Aorta (tissue), 5 donors: ENCODE measurements at places on chromosomes 16 and 17.

DNA sequence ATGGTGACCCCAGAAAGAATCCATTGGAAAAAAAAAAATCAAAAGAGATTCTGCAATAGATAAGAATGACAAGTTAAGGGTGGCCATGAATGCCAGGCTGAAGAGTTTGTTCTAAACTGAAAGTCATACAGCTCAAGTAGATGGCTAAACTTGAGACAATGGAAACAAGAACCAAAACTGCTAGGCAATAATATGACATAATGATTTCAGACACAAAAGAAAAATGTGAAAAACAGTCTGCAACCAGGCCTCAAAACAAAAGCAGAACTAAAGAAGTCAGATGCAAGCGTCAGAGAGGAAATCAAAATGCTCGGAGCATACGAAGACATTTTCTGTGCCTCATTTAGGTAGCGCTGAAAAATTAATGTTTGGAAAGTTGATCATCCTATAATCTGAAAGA lies 54.4 kb upstream of the YPEL2 start:
- no peaks in the 10 kb centered on the region for H3K4me1 ChIP-seq
- H3K27me3 ChIP-seq, result no peaks in the 10 kb centered on the region

- H3K4me1 ChIP-seq, result no peaks in the 10 kb centered on the region
- H3K36me3 ChIP-seq, result no peaks in the 10 kb centered on the region
- no peaks in the 10 kb centered on the region for H3K27me3 ChIP-seq
Observed at GRCh38 chr17:13743906-13744305, 142.2 kb upstream of the HS3ST3A1 start.

DNA sequence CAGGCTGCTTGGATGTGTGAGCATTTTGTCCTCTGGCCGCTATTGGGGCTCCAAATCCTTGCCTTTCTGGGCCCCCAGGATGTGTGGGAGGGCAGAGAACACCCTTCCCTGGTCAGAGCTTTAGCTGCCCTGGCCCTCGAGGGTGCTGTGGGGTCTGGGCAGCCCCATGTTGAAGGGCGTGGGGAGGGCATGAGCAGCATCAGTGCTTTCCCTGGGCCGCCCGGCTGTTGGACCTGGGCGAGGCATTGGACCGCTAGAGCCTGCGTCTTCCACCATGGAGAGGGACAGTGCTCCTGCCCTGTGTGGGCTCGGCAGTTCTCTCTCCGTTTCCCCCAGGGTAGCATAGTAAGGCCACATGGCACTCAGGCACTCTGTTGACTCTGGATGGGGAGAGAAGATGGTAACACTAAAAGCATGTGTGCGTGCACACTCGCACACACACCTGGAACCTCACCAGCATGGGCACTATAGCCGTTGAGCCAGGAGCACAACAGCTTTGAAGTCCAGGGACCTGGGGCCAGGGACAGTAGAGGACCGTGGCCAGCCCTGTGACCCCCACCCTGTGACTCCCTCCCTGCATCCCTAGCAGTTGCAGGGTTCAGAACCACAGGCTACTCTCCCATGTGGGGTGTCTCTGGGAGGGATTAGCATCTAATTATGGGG lies 6.6 kb downstream of the ADAD2 start:
- H3K4me3 ChIP-seq, result no peak overlapping the region
- no peaks in the 10 kb centered on the region for H3K4me1 ChIP-seq
- H3K36me3 ChIP-seq, result no peaks in the 10 kb centered on the region
- no peak for DNase-seq
- no peak overlapping the region for H3K27ac ChIP-seq

DNA sequence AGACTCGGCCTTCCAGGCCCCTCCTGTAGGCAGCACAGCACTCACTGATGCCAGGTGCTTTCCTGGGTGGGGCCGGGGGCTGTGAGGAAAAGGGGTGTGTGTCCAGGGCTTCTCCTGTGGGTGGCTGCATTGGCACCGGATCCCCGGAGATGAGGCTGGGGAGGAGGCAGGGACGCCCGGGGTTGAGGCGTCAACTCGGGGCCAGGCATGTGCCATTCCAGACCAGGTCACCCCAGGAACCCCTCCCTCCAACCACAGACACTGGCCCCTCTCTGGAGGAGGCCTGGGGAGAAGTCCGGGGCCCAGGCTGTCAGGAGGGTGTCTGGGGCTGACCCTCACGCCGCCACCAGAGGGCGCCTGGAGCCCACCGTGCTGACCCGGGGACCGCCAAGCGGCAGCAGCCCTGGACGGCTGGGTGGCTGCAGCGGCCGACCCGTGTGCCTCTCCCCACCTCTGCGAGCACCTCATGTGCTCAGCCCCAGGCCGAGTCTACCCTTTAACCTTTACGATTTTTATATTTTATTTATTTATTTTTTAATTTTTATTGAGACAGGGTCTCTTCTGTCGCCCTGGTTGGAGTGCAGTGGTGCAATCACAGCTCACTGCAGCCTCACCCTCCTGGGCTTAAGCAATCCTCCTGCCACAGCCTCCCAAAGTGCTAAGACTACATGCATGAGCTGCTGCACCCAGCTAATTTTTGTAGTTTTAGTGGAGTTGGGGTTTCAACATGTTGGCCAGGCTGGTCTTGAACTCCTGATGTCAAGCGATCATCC lies 3.2 kb upstream of the METRN start:
- no peak overlapping the region for H3K27ac ChIP-seq
- H3K36me3 ChIP-seq, result no peaks in the 10 kb centered on the region
- H3K27me3 ChIP-seq, result no peaks in the 10 kb centered on the region
- H3K4me1 ChIP-seq, result no peaks in the 10 kb centered on the region

DNA sequence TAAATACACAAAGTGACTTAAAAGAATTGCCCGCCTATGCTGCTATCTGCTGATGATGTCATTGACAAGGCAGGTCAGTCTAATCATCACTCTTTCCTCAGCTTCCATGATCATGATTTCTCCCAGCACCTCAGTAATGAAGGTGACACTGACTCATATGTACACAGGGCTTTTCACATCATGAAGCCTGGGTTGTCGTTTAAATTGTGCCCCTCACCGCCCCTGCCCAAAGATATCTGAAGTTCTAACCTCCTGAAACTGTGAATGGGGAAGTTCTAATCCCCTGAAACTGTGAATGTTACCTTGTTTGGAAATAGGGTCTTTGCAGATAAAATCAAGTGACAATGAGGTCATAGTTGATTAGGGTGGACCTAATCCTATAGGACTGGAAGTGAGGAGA lies 17.4 kb upstream of the GPRC5C start:
- no peak for DNase-seq
- no peaks in the 10 kb centered on the region for H3K27me3 ChIP-seq
- H3K4me3 ChIP-seq, result no peak overlapping the region
- H3K4me1 ChIP-seq, result no peaks in the 10 kb centered on the region
- no peaks in the 10 kb centered on the region for H3K36me3 ChIP-seq
- H3K27ac ChIP-seq, result no peak overlapping the region

- DNase-seq, result no peak
- no peaks in the 10 kb centered on the region for H3K4me1 ChIP-seq
- H3K4me3 ChIP-seq, result no peak overlapping the region
- H3K36me3 ChIP-seq, result no peaks in the 10 kb centered on the region
- no peaks in the 10 kb centered on the region for H3K27me3 ChIP-seq
Observed at GRCh38 chr16:85173146-85173980, 61.1 kb upstream of the CIBAR2 start.
